ENCODE measurements at places on chromosomes 2 and 18. TPM values are rescaled to one million over a fixed set of nuclear protein-coding genes. Genes with fewer than 3 reads are reported as not detected.

GRCh38 chr2:68234405-68234804 lies 17.9 kb downstream of the PPP3R1 start:
- peaks cover 82% of the 10 kb centered on the region for H3K4me1 ChIP-seq
- no peaks in the 10 kb centered on the region for H3K27me3 ChIP-seq
- no peak for DNase-seq
- no peak overlapping the region for H3K27ac ChIP-seq

VWC2L gene
- total RNA-seq, result not detected

DNA sequence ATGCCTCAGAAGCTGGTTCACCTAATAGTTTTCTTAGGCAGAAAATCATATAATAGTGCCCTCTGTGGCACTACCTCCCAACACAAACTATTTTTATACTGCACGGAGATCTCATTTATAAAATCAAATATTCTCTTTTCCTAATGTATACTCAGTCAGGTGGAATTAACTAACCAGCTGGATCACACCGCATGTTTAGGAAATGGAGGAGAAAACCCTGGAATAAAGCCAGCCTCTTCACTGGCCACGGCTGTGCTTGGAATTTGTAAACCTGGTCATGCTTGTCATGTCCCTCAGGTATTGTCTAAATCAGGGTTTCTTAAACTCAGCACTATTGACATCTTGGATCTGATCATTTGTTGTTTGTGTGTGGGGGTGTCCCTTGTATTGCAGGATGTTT lies 85.6 kb downstream of the DOCK10 start:
- peaks cover 85% of the 10 kb centered on the region for H3K4me1 ChIP-seq
- H3K4me3 ChIP-seq, result no peak overlapping the region
- DNase-seq, result no peak

EN1 gene
- not detected for total RNA-seq

GRCh38 chr18:22485808-22486244 lies 68.1 kb upstream of the CTAGE1 start:
- no peaks in the 10 kb centered on the region for H3K36me3 ChIP-seq
- DNase-seq, result no peak
- no peak overlapping the region for H3K27ac ChIP-seq
- no peaks in the 10 kb centered on the region for H3K27me3 ChIP-seq
- no peak overlapping the region for H3K4me3 ChIP-seq
- no peaks in the 10 kb centered on the region for H3K4me1 ChIP-seq

RAX gene
- not detected for total RNA-seq

DNA sequence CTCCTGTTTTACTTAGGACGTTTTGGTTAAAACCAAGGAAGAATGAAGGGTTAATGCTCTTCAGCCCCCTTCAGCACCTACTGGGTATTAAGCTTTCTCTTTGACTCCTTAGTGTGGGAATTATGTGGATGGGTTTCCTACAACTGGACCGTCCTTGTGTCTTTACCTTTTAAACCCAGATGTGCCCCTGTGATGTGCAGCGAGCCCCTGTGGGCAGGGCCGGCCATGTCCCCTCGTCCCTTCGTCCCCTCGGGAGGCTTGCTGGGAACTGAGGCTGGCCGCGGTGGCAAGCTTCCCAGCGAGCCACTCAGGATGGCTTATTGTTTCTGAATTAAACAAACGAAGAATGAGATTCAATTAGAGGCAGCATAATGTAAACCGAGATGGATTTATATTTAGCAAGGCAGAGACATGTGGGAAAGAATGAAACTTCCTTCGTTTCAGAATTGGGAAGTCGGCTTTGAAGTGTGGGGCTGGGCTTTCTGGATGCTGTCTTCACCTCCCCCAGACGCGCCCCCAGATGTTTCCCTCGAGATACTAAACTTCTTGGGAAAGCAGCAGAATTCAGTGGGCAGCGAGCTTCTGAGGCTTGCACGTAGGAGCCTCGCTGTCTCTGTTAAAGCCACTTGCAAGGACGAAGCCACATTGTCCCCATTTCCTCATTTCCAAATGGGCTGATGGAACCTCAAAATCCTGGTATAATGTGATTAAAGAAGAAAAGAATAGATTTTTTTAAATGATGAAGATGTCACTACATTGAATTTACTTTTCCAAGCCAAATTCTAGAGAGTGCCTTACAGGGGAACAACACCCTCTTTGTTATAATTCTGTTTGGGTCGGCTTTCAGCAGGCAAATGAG lies 146.0 kb downstream of the VAPA start:
- peaks cover 8% of the 10 kb centered on the region for H3K27me3 ChIP-seq
- no peak overlapping the region for H3K4me3 ChIP-seq
- no peak for DNase-seq

TCF23 gene
- not detected for total RNA-seq

GRCh38 chr18:74916773-74917393 lies 292.1 kb downstream of the PTGR3 start:
- H3K4me1 ChIP-seq, result no peaks in the 10 kb centered on the region
- H3K27me3 ChIP-seq, result no peaks in the 10 kb centered on the region
- H3K4me3 ChIP-seq, result no peak overlapping the region
- DNase-seq, result no peak
- H3K27ac ChIP-seq, result no peak overlapping the region

GRCh38 chr2:102103992-102104871 lies 38.3 kb upstream of the IL1R1 start:
- peaks cover 2% of the 10 kb centered on the region for H3K27me3 ChIP-seq
- H3K4me1 ChIP-seq, result peaks cover 36% of the 10 kb centered on the region
- no peaks in the 10 kb centered on the region for H3K36me3 ChIP-seq
- peak overlapping the region; percentile 71 for H3K4me3 ChIP-seq
- H3K27ac ChIP-seq, result peak overlapping the region; percentile 86
- DNase-seq, result peak; percentile 96

DNA sequence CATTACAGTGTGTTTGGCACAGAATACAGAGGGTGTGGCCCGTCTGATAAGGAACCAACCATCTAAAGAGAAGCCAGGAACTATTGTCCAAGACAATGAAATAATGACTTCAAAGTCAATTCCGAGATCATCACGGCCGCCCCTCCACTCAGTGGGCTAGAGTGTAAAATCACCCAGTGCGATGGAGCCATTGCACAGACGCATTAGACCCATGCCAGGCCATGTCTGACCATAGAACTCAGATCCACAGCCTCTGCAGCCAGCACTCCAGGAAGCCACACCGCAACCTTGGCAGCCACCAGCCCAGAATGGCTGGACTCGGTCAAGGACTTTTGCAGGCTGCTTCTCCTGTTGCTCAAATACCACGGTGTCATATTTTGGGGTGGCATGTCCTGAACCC lies 835.7 kb downstream of the DCDC2C start:
- no peak overlapping the region for H3K27ac ChIP-seq
- H3K27me3 ChIP-seq, result no peaks in the 10 kb centered on the region
- H3K4me1 ChIP-seq, result no peaks in the 10 kb centered on the region

DNA sequence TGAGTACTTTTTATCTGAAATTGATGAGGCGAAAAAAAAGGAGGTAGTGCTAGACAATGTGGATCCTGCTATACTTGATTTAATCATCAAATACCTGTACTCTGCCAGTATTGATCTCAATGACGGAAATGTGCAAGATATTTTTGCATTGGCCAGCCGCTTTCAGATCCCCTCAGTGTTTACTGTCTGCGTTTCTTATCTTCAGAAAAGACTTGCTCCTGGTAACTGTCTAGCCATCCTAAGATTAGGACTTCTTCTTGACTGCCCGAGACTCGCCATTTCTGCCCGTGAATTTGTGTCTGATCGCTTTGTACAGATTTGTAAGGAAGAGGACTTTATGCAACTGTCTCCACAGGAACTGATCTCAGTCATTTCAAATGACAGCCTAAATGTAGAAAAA lies 453 bp downstream of the KLHL41 start:
- no peak for DNase-seq
- no peaks in the 10 kb centered on the region for H3K27me3 ChIP-seq
- H3K36me3 ChIP-seq, result peaks cover 5% of the 10 kb centered on the region
- no peak overlapping the region for H3K4me3 ChIP-seq
- H3K4me1 ChIP-seq, result peaks cover 1% of the 10 kb centered on the region
- H3K27ac ChIP-seq, result no peak overlapping the region

MATN3 gene
- total RNA-seq, result not detected

DNA sequence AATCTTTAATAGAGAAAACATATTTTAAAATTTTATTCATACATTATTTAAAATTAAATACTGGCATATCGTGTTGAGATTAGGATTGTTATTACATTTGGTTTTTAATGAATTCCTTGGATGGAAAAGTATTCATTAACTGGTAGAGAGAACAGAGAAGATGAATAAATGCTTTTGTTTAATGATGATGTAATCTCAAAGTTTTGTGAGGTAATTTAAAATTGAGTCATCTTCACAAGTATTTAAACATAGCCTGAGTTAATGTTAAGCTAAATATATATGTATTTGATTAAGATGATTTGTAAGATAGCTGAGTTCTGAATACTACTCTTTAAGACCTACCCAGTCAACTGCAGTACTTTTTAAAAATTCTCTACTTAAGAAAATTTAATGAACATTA lies 713.4 kb upstream of the VRK2 start:
- H3K4me3 ChIP-seq, result no peak overlapping the region
- no peak for DNase-seq
- H3K27me3 ChIP-seq, result no peaks in the 10 kb centered on the region
- H3K36me3 ChIP-seq, result no peaks in the 10 kb centered on the region

- DNase-seq, result no peak
- H3K4me1 ChIP-seq, result peaks cover 85% of the 10 kb centered on the region
- H3K27ac ChIP-seq, result no peak overlapping the region
- H3K4me3 ChIP-seq, result no peak overlapping the region
Measured at GRCh38 chr2:108971661-108972566, 17.1 kb downstream of the EDAR start.

DNA sequence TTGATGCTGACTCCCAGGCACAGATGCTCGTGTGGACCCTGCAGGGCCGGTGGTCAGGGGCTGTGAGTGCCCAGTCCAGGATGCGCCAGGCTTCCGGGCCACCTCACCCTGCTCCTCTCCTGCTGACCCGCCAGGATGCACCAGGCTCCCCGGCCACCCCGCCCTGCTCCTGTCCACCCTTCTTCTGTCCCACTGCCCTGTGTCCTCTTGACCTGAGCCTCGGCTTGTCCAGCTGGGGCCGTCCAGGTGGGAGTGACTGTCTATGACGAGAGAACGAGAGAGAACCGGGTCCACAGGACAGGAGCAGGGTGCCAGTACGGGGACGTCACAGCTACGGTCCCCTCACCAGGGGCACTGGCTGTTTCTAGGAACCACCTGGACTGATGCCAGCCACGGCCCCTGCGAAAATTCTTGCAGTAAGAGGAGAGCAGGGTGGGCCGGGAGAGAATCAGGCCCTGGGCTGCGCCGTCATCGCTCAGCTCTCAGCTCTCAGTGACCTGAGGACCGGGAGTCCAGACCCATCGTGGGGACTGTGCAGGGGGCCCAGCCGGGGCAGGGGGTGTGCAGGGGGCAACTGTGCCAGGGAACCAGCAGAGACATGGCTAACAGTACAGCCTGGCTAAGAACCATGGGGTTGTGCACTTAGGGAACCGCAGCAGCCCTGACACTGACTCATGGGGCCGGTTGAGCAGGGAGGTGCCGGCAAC lies 12.9 kb upstream of the NFATC1 start:
- peaks cover 11% of the 10 kb centered on the region for H3K4me1 ChIP-seq
- H3K27me3 ChIP-seq, result no peaks in the 10 kb centered on the region
- no peak overlapping the region for H3K4me3 ChIP-seq
- no peak overlapping the region for H3K27ac ChIP-seq

DNA sequence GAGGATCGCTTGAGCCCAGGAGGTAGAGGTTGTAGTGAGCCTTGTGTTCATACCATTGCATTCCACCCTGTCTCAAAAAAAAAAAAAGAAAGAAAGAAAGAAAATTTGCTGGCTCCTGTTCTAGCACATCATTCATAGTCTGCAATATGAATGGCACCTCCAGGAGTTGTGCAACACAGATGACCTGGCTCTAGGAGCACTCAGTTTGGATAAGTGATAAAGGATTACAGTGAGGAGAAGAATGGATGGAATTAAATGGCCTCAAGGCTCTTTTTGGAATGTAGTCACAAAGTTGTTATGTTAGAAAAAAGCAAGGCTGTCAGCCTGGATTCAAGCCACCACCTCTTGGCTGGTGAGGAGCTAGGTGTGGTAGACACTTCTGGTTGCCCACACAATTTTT lies 21.5 kb upstream of the SPRED2 start:
- H3K4me3 ChIP-seq, result no peak overlapping the region
- peaks cover 14% of the 10 kb centered on the region for H3K27me3 ChIP-seq
- no peak overlapping the region for H3K27ac ChIP-seq

DNA sequence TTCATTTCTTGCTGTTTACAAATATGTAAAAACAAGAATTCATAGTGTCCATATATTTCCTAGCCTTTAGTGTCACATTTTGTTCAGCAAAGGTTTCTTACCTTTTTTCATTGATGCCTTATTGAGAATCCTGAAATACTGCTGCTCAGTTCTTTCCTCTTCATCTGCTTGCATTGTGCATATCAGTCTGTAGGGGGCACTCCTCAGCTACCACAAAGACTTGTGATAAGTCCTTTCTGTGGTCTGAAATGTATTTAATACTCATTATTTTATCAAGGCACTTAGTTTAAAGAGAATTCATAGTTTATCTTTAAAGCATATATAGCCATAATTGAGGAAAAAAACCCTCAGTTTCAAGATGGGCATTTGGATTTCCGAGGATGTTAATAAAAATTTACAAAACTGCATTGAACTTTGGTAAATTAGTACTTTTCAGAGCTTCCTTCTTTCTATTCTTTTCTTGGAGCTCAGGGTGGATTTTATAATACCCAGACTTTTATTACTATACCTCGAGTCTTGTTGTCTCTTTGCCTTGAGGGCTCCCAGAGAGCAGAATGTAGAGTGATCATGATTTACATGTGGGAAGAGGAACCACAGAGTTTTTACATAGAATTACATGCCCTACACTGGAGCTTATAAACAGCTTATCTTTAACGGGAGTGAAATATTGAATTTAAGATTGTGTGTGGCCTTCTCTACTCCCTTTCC lies 570.1 kb downstream of the PLCL1 start:
- peaks cover 6% of the 10 kb centered on the region for H3K4me1 ChIP-seq
- no peak overlapping the region for H3K27ac ChIP-seq
- H3K27me3 ChIP-seq, result peaks cover 9% of the 10 kb centered on the region
- DNase-seq, result peak; percentile 68
- no peak overlapping the region for H3K4me3 ChIP-seq

GRCh38 chr18:7464245-7464966 lies 102.7 kb upstream of the PTPRM start:
- peaks cover 4% of the 10 kb centered on the region for H3K27me3 ChIP-seq
- no peaks in the 10 kb centered on the region for H3K4me1 ChIP-seq
- H3K36me3 ChIP-seq, result no peaks in the 10 kb centered on the region
- no peak for DNase-seq
- H3K4me3 ChIP-seq, result no peak overlapping the region

GRCh38 chr2:112887964-112888749 lies 22.8 kb upstream of the IL37 start:
- no peaks in the 10 kb centered on the region for H3K36me3 ChIP-seq
- no peak overlapping the region for H3K4me3 ChIP-seq
- DNase-seq, result no peak
- H3K4me1 ChIP-seq, result peaks cover 7% of the 10 kb centered on the region

- DNase-seq, result no peak
- H3K27ac ChIP-seq, result no peak overlapping the region
- peaks cover 38% of the 10 kb centered on the region for H3K36me3 ChIP-seq
- H3K4me3 ChIP-seq, result no peak overlapping the region
- H3K4me1 ChIP-seq, result peaks cover 38% of the 10 kb centered on the region
- H3K27me3 ChIP-seq, result no peaks in the 10 kb centered on the region
Measured at GRCh38 chr2:181515719-181516118, 58.5 kb downstream of the ITGA4 start.

Measured in activated naive CD4-positive, alpha-beta T cell treated with anti-CD3 and anti-CD28 coated beads for 36 hours (primary cell).